ENCODE measurements at places on chromosomes 1 and 21.

- DNase-seq: no peak
These were observed 453.2 kb upstream of the VAMP3 start for GRCh38 chr1:7317888-7318287.

GRCh38 chr1:113887402-113888175 is at the start of gene BCL2L15:
BCL2L15 (minus strand) TSS chr1:113887581; CDS start chr1:113887375, 206 bp downstream.
- no peak for DNase-seq

- DNase-seq: peak; percentile 69
These were observed 65.5 kb downstream of the UBE2U start for GRCh38 chr1:64268653-64269557.

DNA sequence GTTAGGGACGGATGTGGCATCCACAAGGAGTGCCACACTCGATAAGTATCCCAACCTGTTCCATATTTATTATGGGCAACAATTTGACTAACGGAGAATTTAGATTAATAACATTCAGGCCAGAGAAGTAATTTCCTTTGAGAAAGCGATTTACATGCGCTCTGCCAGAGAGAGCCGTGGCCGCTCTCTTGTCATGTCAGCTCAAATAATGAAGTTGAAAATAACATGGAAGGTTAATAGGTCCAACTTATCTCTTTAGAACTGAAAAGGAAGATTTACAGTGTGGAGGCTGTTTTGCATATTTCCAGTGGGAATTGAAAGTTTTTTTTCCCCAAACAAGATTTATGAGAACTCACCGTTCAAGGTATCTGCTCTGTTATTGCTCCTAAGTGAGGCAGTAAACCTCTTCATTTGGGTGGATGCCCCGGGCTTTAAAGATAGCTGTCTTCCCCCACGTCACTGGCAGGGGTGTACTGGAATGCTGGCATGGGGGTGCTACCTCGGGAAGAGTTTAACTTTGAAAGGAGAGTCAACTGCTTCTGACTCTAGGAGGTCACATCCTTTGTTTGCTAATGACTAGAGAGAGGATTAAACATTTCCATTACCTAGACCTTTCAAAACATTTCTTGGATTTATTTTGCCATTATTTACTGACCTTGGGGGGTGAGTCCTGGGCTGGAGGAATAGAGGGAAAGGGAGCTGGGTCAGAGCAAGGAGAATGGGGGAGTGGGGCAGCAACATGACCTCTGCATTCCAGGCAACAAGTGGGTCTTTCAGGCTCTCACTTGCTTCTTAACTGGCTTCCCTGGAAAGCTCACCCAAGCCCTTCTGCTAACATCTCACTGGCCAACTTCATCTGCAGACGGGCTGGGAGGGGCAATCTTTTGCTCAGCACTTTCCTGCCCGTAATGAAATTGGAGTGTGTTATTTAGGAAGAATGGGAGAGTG is 204.2 kb downstream of the CAMTA1 start:
- no peak for DNase-seq

DNA sequence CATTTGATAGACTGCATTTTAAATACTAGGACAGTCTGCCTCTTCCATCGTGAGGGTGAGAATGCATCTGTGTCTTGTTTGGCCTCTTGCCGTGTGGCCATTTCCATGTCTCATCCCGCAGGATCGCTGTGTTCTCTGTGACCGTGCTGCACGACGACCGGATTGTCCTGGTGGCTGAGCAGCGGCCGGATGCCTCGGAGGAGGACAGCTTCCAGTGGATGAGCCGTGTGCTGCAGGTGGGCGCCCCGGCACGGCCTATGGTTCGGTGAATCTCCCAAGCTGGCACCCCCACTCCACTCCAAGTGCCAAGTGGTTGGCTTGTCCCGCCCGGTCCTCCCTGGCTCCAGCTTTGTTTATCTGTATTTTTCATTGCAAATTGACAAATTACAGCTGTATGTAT is 55.2 kb downstream of the S100B start:
- no peak for DNase-seq

DNA sequence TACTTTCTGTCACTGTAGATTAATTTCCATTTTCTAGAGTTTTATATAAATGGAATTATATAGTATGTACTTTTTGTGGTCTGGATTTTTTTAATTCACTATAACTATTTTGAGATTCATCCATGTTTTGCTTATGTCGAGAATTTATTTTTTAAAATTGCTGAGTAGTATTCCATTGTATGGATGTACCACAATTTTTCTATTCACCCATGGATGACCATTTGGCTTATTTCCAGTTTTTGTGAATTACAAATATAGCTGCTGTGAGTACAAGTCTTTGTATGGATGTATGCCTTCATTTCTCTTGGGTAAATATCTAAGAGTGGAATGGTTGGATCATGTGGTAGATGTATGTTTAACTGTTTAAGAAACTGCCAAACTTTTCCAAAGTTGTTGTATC is 3.7 kb upstream of the THEM4 start:
- DNase-seq: no peak

DNA sequence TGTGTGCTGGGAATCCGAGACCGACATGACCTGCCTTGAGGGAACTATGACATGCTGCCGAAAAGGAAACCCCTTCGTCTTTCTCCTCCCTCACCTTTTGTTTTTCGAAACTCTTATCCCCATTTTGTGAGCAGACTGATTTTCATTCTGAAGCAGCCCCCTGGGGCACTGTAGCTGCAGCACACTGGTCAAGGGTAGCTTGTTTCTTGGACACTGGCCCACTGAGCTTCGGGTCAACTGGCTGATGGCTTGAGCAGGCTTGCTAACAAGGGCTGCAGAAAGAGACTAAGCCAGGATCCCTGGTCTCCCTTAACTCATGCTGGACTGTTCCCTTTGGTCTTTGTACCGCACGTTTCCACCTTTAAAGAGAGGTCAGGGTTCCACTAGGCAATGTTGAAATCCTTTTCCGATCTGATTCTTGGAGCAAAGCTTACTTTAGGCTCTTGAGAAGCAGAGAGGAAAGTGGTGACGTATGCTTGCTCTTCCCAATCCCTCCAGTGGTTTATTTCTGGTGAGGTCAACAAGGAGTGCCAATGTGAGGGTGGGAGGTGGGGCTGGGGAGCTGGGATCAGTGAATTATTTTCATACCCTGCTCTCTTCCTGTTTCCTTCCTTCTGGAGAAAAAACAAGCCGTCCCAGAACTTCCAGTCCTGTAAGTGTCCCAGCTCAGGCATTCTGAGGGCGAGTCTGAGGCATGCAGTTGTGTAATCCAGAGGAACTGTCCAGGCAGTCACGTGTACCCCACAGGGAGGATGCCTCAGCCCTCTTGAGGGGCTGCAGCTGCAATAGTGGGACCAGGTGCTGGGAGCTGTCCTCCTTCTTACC is 7.6 kb downstream of the CYP4B1 start:
- DNase-seq: no peak

DNA sequence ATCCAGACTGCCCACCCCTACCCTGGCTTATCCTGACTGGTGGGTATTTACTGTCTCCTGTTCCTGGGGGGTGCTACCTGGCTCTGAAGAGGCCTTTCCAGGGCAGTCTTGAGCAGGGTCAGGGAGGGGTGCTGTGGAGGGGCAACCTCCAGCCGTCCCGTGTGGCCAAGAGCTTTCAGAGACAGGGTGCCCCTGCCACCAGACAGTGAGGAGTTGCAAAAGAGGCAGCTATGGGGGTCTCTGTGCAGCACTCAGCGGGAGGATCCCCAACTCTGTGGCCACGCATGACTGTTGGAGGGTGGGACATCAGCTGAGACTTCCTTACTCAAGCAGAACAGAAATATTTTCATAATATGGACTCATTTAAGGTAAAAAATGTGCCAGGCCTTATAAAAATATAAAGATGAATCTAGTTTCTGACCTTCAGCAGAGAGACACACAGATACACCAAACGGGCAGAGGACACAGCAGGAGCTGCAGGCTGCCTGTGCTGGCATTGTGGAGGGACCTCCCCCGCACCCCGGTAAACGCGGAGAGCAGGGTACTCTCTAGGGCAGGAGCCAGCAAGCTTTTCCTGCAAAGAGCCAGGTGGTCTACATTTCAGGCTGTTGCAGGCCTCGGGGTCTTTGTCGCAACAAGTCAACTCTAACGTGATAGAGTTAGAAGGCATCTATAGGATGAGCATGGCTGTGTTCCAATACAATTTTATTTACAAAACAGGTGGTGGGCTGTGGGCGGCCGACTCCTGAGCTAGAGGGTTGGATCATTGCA is 252.6 kb downstream of the RHOU start:
- no peak for DNase-seq

GRCh38 chr1:20142001-20142710 is 3.0 kb downstream of the PLA2G2F start:
- DNase-seq: no peak

GRCh38 chr21:33618407-33618806 is 23.1 kb downstream of the CRYZL1 start:
- no peak for DNase-seq

DNA sequence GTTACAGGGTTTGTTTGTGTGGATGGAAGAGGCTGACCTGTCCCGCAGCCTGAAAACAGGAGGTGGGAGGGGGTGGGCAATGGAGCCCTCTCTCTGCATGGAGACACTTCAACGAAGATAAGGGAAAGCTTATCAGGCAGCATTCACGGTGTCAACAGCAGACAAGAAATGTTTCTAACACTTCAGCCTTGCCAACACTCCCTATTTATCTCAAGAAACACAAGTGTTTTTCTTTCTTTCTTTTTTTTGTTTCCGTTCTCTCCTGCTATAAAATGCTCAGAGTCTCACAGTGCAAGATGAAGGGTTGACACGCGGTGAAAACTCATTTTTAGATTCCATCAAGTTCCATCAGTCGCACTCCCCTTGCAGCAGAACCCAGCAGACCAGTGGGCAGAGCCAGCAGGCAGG is 594.4 kb downstream of the MATN1 start:
- no peak for DNase-seq

DNA sequence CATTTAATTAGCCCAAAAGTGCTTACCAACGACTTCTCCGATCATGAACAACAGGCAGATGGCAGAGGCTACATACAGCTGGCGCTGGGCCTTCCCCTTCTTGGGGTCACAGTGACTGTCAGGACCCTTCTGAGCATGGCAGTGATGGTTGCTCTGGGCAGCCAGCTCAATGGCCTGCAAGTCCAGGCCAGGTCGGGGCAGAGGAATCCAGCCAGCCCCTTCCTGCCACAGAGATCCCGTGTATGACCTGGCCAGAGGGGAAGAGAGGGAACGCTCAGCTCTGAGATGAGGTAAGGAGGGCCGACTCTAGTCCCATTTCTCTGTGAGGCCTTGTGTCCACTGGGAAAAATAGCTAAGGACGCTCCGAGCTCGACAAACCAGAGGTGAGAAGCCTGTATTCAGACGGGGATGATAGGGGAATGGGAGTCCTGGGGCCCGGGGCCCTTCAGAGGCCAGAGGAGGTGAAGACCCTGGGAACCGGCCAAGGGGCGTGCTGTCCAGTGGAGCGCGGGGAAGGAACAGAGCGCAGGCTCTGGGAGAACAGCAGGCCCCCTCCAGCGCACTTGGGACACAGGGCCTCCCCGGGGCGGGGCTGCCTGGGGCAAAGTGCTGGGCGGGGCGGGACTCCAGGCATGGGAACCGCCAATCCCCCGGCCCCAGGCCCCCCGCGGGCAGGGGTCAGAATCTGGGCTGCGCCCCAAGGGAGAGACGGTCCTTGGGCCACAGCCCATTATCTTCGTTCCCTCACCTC is 772 bp downstream of the SLC30A2 start:
- DNase-seq: no peak

DNA sequence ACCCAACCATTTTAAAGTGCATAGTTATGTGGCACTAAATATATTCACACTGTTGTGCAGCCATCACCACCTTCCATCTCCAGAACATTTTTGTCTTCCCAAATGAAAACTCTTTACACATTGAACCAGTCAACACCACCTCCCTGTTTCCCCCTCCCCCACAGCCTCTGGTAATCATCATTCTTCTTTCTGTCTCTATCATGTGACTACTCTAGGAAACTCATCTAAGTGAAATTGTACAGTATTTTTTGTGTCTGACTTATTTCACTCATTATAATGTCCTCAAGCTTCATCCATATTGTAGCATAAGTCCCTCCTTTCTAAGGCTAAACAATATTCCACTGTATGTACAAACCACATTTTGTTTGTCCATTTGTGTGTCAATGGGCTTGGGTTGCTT is 128.0 kb downstream of the RUNX1 start:
- DNase-seq: no peak

- peak; percentile 81 for DNase-seq
These were observed 2.8 kb downstream of the HES3 start for GRCh38 chr1:6246497-6247467.

DNA sequence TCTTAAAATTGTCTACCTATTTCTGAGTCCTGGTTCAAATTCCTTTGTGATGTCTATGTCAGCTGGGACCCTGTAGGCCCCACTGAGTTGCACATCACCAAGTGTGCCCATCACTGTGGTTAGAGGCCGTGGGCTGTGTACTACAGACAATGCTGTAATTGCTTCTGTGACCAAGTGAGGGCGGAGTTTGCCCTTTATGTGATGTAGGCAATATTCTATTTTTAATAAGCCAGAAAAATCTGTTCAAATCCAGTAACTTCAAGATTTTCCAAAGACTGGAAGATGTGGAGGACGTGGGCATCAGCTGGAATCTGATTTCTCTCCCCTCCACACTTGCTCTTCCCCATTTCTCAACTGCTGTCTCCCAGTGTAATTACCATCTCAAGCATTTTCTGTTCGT is 215.4 kb downstream of the PBX1 start:
- no peak for DNase-seq
